ENCODE measurements at places on chromosomes 7 and 10. TPM values are rescaled to one million over a fixed set of nuclear protein-coding genes. Genes with fewer than 3 reads are reported as not detected.
A peak's percentile ranks its signal among the peaks of the same experiment; 100 is the strongest.

Gene OR6B1
- not detected for total RNA-seq

Gene SPDYE5
- not detected for total RNA-seq

Gene TRPV5
- total RNA-seq = not detected

Gene WNT16
- total RNA-seq = not detected

Gene ANXA11
- total RNA-seq = 227 TPM

DNA sequence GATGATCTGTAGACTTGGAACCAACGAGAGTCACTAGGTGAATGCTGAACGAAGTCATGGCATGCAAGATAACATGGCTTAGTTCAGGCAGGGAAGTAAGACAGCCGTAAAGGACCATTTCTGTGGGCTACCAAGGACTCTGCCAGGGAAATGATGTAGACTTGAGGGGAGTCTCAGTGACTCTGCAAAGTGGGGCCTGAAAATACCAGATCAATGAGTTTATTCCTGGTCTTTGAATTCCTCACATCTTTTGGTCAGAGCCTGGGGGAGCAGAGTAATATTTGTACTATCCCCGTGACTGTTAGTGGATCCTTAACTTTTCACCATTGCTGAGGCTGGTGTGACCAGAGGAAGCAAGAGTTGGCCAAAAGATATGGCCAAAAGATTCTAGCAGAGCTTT is 60.7 kb upstream of the INHBA start:
- H3K4me1 ChIP-seq = no peaks in the 10 kb centered on the region
- H3K4me3 ChIP-seq = no peak overlapping the region
- no peaks in the 10 kb centered on the region for H3K27me3 ChIP-seq
- H3K36me3 ChIP-seq = no peaks in the 10 kb centered on the region
- no peak for DNase-seq
- H3K27ac ChIP-seq = no peak overlapping the region

- peak; percentile 75 for DNase-seq
- H3K27ac ChIP-seq = no peak overlapping the region
- H3K4me3 ChIP-seq = no peak overlapping the region
- H3K36me3 ChIP-seq = no peaks in the 10 kb centered on the region
Measured at GRCh38 chr7:157875230-157876179, 538.7 kb downstream of the DNAJB6 start.

- no peaks in the 10 kb centered on the region for H3K27me3 ChIP-seq
- H3K27ac ChIP-seq = no peak overlapping the region
- H3K36me3 ChIP-seq = no peaks in the 10 kb centered on the region
- DNase-seq = no peak
- no peak overlapping the region for H3K4me3 ChIP-seq
Measured at GRCh38 chr7:7704867-7705266, 13.5 kb downstream of the RPA3 start.

DNA sequence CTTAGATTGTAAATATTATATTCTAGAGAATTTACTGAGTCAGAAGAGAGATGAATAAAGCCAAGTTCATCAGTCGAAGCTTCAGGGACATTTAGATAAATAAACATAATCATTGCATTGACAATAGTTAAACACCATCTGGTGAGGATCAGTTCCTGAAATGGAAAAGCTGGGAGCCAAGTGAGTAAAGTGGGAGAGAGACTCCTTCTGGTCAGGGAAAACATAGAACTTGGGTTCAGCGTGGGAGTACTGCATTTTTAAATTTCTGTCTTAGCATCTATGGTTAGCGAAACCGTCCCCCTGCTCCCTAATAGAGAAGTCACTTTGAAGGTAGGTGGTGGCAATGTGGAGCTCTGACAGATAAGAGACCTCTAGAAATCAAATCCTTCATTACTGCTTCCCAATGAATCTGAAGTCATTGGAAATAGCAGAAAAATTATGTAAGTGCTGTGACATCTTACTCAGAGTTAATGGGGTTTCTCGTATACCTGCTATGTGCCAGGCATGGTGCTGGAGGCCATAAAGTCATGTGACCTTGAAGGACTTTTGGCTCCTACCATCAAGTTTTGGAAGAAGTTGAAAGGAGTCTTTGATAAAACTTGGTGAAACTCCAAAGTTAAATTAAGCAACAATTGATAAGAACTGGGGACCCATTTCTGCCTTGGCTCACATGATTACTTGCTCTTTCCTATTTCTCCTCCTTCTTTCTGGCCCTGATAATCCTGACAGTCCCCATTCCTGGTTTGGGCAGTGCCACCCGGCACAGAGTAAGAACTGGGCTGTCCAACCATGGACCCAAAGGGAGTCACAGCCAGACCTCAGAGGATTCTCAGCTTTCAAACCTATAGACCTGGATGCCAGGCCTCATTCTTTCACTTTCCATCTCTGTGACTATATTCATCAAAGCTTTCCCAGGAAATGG is 211.2 kb downstream of the C7orf25 start:
- no peak for DNase-seq
- peaks cover 7% of the 10 kb centered on the region for H3K4me1 ChIP-seq
- H3K27ac ChIP-seq = no peak overlapping the region
- no peak overlapping the region for H3K4me3 ChIP-seq
- no peaks in the 10 kb centered on the region for H3K27me3 ChIP-seq

GRCh38 chr7:41887416-41887815 is 184.5 kb upstream of the INHBA start:
- H3K4me3 ChIP-seq = no peak overlapping the region
- H3K36me3 ChIP-seq = no peaks in the 10 kb centered on the region
- H3K4me1 ChIP-seq = peaks cover 10% of the 10 kb centered on the region
- no peak overlapping the region for H3K27ac ChIP-seq
- H3K27me3 ChIP-seq = no peaks in the 10 kb centered on the region

Data from aorta (tissue), 5 donors.